Bone marrow (tissue), 2 donors: ENCODE measurements at places on chromosomes 1 and 21.

GRCh38 chr1:103945774-103946173 lies 196.1 kb downstream of the AMY1C start:
- DNase-seq: no peak

- DNase-seq: no peak
These were observed 61.1 kb downstream of the FYB2 start for GRCh38 chr1:56758135-56758534.

DNA sequence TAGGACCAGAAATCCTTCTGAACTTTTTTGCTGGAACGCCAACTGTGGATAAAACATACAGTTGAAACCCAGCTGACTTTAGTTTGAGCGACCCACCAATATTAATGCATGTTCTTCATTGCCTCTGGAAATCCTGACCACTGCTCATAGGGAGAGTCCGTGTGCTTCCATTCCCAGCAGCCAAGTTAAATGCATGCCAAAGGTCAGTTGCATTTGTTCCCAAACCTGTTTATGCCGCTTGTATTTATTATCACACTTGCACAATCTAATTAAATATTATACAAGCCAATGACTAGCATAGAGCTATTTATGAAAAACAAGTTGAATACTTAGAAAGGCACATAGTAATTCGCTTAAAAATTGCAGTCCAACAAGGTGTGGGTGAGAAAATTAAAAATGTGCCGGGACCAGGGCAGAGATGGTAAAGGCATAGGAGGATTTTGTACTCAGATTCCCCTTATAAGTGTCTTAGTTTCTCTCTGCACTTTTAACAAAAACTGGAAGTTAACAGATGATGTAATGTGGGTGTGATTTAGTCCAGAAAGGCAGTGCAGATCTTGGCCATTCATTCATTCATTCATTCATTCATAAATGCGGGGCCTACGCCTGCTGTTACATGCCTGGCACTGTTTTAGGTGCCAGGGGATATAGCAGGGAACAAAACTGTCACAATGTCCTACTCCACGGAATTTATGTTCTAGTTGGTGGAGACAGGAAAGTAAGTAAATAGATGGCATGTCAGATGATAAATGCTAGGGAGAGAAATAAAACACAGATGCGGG lies 99.7 kb downstream of the PRDM2 start:
- DNase-seq: no peak

DNA sequence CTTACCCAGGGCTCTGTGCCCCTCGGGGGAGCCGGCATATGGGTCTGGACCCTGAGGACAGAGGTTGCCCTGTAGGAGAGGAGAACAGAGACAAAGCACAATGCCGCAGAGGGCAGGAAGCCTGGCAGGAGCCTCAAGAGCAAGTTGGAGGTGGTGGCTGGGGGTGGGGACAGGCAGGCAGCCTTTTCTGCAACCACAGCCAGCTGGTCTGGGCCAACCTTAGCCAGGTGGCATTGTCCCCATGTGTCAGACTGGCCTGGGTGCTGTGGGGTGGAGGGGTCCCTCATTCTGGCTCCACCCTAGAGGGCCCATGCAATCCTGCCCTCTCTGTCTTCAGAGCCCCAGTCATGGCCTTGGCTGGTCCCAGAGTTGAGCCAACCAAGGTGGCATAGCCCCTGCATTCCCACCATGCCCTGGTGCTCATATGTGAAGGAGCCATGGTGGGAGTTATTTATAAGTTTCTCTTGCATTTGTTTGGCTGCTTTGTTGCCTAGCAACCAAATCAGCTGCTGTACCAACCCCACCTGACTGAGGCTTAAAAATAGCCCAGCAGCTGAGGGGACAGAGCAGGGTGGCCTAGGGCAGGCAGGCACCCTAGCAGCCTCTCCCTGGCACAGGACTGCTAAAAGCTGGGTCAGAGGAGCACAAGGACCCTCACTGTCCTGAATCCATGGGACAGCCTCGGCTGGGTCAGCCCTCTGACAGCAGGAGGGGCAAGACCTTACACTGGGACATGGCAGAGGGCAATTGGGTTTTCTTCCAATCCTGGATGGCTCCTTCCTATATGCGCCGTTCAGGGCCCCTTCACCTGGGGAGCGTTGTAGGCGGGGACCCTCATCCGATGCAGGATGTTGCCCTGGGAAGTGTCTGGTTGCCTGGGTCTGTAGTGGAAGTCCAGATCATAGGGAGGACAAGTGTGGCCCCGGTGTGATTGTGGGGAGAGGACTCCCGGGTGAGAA lies 19.5 kb downstream of the MAP7D1 start:
- DNase-seq: no peak

DNA sequence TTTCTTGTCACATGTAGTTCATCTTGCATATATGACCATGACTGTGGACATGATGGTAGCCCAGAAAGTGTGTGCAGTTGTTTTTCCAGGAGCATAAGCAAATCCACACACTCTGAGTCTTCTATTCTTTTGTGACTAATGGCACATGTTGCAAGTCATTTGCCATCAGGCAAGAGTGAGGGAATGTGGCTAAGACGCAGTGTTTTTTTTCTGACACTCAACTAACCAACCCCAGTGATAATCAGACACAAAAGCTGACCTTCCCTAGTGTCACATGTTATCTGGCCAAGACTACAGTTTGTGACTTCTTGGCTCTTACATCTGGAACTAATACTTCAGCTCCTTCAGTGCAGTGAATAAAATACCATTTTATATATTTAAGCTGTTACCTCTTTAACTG lies 108.8 kb downstream of the ITSN1 start:
- no peak for DNase-seq

- no peak for DNase-seq
These were observed 12.8 kb upstream of the RBP7 start for GRCh38 chr1:9984253-9984652.

DNA sequence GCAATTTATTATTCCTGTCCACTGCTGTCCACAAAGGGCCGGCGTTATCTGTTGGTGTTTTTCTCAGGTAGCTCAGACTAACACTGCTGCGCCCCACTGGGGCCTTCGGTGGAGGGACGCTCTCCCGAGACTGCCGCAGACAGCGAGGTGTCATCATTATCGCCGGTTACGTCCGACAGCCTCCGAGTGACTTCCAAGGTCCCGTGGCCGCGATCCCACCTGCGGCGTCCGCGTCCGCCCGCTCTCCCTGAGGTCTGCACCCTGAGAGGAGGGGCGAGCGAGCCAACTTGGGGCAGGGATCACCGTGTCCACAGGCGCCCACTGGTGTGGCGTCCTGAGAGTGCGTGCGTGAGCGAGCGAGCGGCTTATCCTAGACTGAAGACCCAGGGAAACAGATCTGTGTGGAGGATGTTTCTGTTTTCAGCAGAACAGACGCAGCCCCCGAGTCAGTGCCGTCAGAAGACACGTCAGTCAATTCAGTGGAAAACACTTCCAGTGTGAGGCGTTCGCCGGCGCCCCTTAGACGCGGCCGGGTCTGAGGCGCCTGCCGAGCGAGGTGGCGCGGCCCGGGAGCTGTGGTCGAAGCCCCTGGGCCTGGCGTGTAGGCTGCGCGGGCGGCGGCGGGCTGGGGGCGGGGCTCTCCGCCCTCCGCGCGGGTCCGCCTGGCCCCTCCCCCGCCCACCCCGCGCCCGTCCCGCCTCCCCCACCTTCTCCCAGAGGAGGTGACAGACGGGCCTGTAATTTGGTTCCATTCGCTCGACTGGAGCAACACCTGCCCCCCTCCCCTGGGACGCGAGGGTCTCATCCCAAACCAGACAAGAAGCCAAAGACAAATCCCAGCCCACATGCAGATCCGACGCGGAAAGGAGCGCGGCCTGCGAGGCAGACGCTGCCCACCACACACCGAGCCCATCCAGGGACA lies 12.6 kb downstream of the NHLH2 start:
- DNase-seq: no peak

- no peak for DNase-seq
These were observed 73.5 kb upstream of the NGF start for GRCh38 chr1:115411371-115412063.

DNA sequence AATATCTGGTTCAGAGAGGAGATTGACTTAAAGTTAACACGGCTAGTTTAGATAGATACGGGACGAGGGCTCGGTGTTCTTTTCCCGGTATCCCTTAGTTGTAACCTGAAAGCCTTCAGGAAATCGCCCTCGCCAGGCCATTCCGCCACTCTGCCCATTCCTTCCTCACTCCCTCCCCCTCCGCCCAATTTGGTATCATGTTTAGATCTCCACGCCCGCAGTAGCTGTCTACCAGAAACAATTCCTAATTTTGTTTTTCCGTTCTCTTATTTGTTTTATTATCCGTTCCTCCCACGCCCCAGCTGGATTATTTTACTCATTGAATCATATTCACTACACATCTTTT lies 685 bp upstream of the VAMP4 start:
- no peak for DNase-seq

DNA sequence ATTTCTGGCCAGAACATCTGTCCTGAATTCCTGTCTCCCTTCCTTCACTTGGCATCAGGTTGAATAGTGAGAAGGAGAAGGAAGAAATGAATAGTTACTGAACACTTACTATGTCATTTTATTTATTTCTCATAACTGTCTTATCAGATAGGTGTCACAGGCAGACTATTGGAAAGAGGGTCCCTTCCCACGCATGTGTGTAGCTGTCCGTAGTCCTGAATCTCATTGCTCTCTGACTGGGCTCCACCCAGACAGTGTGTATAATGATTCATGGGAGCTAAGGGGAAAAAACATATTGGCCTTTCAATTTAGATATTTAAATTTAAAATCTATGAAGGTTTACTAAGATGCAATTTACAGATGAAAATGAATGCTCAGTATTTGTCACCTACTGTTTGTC lies 86.1 kb downstream of the OMA1 start:
- DNase-seq: no peak

DNA sequence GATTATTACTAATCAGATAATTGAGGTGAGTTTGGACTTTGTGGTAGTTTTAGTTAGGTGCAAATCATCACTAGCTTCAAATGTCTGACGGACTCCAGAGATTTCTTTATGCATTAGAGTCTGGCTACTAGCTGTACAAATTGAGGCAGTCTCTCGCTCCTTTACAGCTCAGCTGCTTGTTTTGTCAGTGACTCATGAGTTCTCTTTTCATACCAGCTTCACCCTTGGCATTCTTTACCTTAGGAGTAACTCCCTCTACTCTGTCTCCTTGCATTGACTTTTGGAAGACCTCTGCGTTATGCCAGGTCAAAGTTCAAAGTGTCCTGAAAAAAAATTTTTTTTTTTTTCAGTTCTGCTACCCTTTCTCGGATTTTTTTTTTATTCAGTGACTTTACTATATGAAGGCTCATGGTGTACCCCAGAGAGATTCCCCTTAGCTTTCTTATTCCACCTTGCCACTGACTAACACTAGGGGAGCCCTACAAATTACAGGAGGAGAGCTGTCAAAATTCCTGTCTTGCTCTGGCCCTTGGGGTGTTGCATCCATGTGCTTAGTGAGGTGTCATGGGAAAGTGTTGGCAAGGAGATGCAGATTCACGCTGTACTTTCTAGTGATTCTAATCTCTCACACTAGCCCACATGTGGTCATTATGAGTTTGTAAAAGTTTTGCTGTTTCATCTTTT lies 576.6 kb downstream of the ADGRL2 start:
- DNase-seq: no peak

DNA sequence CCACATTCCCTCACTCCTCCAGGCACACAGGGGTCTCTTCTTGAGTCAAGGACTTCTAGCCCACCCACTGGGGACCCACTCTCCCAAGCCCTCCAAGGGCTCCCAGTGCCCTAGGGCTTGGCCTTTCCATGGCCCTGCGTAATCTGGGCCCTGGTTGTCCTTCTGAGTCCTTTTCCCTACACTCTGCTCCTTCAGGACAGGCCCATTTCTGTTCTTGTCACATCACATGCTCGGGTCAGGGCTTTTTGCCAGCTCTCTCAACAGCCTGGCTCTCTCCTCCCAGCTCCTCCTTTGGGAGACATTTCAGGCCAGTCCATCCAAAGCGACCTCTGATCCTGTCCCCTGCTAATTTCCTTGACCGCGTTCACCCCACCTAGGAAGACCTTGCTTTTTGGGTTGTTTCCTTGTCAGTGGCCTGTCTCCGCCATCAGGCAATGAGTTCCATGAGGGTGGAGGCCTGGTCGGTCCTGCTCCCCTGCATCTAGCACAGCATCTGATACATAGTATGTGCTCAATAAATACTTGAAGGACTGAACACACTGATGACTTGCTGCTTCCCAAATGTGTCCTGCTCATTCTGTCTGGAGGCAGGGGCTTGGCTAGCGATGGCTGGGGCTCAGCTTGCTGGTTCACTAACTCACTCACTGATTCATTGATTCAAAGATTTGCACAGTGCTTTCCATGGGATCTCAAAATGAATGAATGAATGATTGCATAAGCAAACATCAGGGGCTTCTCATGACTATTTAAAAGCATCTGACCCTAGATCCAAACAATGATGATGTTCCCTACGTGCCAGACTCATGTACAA lies 44.8 kb downstream of the DHRS3 start:
- DNase-seq: no peak

- DNase-seq: no peak
These were observed 185.0 kb downstream of the TGFBR3 start for GRCh38 chr1:91700771-91701471.

- no peak for DNase-seq
These were observed 10.4 kb downstream of the NPPA start for GRCh38 chr1:11836955-11837766.

DNA sequence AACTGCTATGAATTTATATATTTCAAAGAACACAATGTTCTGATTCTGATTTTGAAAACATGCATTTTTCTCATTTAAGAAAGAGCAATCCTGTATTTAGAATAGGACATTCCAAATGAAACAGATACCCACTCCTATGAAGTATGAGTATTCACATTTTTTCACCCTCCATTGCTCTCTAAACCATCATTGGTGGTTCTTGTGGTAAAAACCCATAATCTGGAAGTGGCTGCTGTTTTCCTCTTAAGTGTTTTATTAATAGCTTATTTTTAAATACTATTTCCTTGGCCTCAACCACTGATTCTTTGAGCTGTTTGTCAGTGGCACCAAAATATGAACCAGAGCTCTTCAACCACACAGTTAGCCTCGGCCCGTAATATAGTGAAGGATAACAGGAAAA lies 60.0 kb upstream of the ADAM30 start:
- DNase-seq: no peak

- DNase-seq: no peak
These were observed 20.2 kb upstream of the GPR137B start for GRCh38 chr1:236122176-236122575.

DNA sequence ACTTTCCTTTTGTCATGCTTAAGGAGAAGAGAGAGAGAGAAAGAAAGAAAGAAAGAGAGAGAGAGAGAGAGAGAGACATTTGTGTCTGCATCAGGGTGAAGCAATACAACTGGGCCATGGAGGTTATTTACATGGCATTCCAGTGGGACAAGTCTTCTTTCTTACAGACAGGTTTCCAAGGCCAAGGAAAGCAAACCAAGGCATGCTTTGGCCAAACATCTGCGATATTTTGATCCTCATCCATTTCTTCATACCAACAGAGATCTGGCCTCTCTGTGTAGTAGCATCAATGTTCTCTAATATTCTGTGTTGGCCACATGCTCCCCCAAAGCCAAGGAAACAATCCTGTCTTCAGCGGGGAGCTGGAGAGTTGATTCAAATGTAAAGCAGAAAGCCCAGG lies 292.1 kb downstream of the SETD4 start:
- no peak for DNase-seq

GRCh38 chr1:29478151-29478791 lies 241.9 kb downstream of the PTPRU start:
- DNase-seq: no peak
